ENCODE measurements at places on chromosomes 7 and 10.

DNA sequence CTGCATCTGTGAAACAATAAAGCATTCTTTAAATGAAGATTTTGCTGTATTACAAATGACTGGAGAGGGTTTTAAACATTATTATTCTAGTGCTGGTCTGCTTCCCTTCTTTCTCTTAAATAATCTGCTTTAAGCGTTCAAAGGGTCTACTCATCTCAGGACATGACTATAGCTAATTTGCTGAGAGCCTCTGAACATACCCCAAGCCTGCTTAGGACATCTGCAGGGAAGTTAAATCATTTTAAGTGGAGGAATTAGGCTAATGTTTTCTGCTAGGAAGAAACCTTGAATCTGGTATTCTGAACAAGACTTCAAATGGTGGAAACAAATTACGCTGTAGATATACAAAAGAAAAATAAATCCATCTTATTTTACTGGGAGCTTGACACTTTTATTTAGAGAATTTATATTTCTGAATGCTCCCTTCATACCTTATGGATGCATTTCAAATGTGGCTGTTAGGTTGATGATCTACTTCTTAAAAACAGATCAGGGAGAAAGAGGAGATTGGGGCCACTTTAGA lies 124.4 kb upstream of the ITGB1 start:
- DNase-seq, result no peak

DNA sequence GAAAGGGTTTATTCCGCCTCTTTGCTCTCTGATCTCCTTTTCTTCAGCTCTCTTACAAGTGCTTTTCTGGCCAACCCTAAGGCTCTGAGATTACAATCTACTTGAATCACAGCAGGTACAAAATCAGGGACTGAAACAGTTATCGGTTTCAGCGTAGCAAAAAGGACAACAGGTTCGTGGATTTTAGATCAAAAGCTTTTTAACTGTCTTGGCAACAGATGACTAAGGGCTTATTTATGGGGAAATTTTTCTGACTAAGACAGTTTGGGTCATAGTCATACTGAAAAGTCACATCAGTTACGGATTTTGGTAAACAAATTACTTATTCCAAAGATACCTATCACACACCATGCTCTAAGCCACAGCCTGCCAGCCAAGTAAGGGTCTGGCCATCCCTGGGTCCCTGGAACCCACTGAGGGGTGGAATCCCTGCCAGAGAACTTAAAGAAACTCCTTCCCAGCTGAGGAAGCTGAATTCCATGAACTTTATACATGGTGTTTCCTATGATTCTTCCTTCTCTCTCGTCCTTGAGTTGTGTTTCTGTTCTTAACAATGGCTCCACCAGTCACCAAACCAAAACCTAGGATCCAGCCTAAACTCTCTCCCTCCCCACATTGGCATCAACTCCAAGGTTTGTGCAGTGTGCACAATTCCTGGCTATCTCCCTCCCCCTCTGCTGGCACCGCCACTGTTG lies 169.3 kb downstream of the FAM107B start:
- DNase-seq, result no peak

- no peak for DNase-seq
These were observed 165.2 kb downstream of the PTEN start for GRCh38 chr10:88028654-88029053.

GRCh38 chr7:30612658-30613265 lies 18.1 kb downstream of the GARS1 start:
- DNase-seq, result no peak

GRCh38 chr7:41436139-41436538 lies 266.8 kb downstream of the INHBA start:
- DNase-seq, result no peak

- DNase-seq, result peak; percentile 37
These were observed 15.9 kb downstream of the LAMB4 start for GRCh38 chr7:108114117-108114841.

- no peak for DNase-seq
These were observed 116.6 kb downstream of the TMEM178B start for GRCh38 chr7:141190495-141190894.

- DNase-seq, result no peak
These were observed 659.2 kb upstream of the GALNT17 start for GRCh38 chr7:70472601-70473237.

- DNase-seq, result no peak
These were observed 94.4 kb upstream of the SEMA3C start for GRCh38 chr7:81013083-81013817.

Measured in stimulated activated naive CD8-positive, alpha-beta T cell treated with anti-CD3 and anti-CD28 coated beads, Interleukin-15, amount 100 ng/mL, for 72 hours (primary cell).